MCF 10A (cell line): ENCODE measurements at places on chromosomes 4 and X. TPM values are rescaled to one million over a fixed set of nuclear protein-coding genes. Genes with fewer than 3 reads are reported as not detected.

- no peak for DNase-seq
Observed at GRCh38 chr4:182653596-182653995, 263.6 kb downstream of the DCTD start.

GRCh38 chrX:24682739-24683432, 10.8 kb upstream of the POLA1 start:
- no peak for DNase-seq

GRCh38 chrX:122134291-122134690, 1049.8 kb upstream of the GRIA3 start:
- DNase-seq, result no peak

Gene TBC1D19
- total RNA-seq, result 9.1 and 9.6 TPM in 2 replicates

DNA sequence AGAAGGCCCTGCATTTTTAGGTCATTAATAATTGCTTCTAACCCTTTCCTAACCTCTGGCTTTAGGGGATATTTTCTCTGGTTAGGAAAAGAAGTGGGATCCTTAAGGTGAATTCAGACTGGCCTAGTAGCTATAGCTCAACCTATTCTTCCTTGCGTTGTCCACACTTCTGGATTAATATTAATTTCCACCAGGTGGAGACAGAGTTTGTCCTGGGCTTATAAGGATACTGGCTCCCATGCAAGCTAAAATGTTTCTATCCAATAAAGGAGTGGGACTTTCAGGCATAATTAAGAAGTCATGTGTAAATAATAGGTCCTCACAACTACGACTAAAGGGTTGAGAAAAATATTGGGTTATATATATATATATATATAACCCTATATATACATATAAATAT, 860.0 kb upstream of the POU3F4 start:
- peak; percentile 27 for DNase-seq

DNA sequence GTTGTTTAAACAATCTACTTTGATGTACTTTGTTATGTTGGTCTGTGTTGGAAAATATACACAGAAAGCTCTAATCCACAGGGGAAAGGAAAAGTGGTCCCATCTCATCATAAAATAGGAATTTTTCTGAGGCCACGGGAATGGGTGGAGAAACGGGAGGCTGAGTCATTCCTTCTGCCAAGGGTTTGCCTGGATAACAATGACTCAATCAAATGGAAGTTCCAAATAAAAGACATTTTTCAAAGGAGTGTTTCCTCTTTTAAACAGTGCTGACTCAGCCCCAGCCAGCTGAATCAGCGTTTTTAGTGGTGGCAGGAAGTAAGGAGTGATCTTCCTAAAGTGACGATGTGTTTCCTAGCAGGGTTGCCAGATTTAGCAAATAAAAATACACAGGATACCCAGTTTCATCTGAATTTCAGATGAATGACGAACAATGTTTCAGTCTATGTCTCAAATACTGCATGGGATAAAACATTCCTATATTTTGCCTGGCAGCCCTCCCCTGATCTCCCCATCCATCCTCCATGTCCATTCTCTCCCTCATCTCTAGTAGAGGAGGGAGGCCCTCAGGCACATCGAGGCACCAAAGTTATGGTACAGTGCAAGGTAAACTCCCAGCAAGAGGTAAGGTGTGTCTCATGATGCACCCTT, 345.4 kb upstream of the GATB start:
- peak; percentile 93 for DNase-seq

Gene MGARP
- not detected in 2 replicates for total RNA-seq

DNA sequence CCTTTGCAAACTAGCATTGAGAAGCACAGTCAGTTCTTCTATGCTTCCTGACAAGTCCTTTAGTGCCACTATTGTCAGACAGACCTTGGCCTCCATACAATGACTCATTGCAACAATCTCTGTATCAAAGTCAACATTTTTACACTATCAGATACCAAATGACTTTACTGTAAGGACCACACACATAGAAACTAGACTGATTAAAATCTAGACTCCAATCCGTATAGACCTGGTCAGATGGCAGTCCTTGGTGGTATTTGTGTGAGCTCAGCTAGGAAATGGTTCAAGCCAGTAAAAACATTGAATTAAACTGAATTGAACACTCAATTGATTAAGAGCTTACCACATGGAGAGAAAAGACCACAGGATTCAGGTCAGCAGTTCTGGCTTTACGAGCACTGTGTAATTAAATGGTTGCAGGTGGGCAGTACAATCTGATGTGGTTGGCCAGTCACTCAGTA, 549.8 kb upstream of the LCORL start:
- no peak for DNase-seq

DNA sequence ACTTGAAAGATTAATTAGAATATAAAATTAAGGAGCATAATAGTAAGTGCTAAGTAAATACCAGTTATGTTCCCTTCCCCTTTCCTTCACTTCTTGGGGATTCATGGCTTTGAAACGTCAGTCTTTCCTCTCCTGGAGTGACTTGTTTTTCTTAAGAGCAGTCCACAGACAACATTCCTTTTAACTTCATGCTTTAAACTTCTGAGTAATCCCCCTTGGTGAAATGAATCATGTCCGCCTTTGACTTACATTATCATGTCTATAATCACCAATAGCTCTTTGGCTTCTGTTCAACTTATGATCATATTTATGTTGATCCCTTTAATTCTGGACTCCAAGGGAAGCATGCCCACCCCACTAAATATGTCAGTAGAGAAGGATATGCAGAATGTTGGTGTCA, 1012.1 kb upstream of the SLIT2 start:
- peak; percentile 13 for DNase-seq

DNA sequence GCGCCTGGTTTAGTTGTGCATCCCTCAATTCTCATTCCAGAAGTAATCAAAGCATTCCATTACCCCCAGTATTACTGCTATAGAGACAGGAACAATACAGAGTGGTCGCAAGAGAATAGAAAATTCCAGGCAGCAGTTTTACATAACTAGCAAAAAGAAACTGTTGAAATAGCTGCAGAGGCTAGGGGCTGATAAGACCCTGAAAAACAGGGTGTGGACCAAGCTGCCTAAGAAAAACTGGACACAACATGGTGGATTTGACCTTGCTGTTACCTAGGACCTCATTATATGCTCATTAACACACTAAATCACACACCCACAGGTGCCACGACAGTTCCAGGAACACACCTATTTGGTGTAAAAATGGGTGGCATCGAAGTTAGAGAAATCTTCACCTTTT, 15.4 kb downstream of the EPGN start:
- DNase-seq, result no peak

DNA sequence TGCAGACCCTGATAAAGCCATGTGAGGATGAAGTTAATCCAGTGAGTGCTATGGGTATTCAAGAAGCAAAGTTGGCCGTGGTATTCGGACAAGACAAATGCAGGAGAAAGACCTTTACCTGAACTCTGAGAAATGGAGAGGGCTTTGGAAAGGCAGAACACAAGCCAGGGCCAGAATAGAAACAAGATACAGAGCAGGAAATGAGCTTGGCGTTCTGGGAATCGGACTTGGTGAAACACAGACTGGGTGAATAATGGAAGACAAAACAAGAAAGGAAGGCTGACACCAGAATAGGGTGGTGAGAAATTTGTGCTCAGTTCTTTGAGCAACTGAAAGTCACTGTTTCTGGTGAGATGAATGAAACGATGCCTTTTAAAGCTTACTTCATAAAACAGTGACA, 83.3 kb downstream of the VEGFC start:
- no peak for DNase-seq

DNA sequence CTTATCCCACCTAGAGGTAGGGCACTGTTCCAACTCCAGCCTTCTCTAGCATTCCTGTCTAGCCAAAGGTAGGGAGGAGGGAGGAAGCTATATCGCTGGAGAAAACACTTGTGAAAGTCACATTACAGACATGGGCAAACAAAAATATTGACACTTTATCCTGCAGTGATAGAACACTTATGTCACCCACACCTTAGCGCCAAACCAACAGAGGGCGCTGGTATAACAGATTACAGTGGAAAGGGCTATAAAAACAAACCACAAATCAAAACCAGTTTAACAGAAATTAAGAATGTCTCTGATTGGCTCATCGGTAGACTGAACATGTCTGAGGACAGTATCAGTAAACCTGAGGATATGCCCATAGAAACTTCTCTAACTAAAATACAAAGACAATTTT, 451.3 kb downstream of the TLL1 start:
- DNase-seq, result peak; percentile 39

GRCh38 chr4:161714931-161715330, 448.9 kb downstream of the FSTL5 start:
- DNase-seq, result no peak

DNA sequence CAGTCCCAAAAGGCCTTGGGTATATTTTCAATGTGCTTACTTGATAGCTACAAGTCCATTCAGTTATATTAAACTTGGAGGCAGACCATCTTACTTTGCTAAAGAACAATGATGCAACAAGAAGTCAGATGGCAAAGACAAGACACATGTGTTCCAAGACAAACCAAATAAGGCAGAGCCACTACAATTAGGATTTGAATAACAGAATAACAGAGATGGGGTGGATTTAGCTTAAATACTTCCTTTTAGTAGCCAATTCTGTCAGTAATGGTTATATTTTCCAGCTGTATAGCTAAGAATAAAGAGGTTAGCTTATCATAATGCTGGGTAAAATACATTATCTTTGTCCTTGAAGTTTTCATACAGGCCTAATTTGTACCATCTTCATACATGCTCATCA, 37.7 kb upstream of the FRAS1 start:
- no peak for DNase-seq

GRCh38 chr4:7379186-7379585, 55.5 kb downstream of the PSAPL1 start:
- no peak for DNase-seq

- DNase-seq, result peak; percentile 94
Observed at GRCh38 chr4:5758741-5759140, 47.7 kb downstream of the EVC start.

Gene CLDN34
- total RNA-seq, result not detected in 2 replicates

- DNase-seq, result no peak
Observed at GRCh38 chr4:140239311-140239710, 85.3 kb upstream of the MAML3 start.
